Right kidney (tissue), 9 donors: ENCODE measurements at places on chromosomes 11 and 22.

DNA sequence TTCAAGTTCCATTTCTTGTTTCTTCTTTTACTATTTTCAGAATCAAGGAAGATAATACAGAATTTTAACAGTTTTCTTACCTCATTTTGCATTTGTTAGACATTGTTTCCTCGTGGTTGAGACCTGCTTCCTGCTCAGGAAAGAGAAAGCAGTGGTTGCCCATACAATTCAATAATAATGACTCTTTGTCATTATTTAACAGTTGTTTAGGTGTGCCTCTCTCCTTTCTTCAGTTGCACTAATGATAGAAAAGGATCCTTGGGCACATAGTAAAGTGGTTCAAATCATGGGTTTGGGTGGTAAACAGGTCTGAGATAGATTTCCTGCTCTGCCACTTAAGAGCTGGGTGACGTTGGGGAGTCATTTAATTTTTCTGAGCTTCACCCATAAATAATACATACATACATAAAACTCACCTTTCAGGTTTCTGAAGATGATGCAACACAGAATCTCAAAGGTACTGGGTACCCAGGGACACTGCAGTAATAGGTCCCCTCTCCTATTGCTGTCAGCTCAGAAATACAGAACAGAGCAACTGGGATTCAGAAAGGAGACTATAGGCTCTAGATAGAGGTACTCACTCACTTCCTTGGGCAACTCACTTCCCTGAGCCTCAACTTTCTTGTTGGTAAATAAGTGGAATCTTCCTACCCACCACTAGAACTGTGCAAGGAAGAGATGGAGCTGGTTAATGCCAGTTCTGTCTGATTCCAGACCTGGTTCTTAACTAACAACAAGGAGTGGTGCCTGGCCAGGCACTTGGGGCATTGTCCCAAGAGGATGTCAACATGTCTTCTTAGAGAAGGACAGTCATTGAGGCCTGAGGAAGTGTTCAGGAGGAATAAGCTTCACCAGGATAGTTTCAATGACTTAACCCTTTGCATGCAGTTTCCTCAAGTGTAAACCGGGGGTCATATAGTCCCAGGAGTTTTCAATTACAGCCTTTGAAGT is 34.9 kb downstream of the CD44 start:
- DNase-seq: no peak

- DNase-seq: no peak
Observed at GRCh38 chr11:43447151-43447550, 88.4 kb downstream of the TTC17 start.

DNA sequence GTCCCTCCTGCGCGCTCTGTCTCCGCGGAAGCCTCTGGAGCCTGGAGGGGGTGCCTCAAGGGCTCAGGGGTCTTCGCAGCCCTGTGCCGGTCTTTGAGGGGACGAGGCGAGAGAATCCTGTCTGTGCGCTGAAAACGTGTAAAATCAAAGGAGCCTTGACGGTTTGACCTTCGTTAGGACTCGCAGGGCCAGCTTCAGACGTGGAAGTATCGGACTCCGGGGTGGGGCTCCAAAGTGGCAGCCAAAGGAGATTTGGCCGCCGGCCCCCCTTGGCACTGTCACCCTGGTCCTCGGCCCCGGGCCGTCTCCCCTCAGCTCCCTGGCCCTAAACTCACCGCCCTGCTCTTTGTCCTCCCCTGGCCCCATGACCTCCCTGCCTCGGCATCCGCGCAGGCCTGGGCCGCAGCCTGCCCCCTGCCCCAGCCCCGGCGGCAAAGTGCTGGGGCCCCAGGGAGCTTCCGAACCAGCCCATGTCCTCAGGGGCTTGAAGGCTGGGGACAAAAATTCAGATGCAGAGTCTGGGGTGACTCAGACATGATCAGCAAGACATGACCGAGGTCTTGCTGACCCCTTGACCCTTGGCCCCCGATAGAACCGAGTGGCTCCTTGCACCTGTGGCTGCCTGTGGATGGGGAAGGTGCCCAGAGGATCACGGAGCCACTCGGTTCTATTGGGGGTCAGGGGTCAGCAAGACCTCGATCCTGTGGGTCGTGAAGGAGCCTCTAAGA is 6.9 kb upstream of the PHRF1 start:
- peak; percentile 62 for DNase-seq

DNA sequence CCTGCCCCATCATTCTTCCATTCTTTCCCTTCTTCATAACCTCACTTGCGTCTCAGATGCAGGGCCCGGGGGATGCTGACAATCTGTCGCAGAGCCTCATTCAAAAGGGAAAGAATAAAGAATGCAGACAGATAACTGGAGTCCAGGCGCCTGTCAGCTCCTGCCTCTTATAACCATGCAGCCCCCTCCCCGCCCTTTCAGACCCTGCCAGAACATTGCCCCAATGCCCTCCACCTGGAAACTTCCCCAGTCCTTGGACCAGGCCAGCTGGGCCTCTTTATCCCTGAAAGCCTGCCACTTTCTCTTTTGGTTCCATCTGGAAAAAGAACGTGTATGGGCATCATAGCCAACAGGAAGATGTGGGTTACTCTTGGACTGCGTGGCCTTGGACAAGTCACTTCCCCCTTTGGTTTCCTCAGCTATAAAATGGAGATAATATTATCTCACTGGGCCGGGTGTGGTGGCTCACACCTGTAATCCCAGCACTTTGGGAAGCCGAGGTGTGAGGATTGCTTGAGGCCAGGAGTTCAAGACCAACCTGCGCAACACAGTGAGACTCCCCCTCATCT is 2.1 kb upstream of the TCF20 start:
- DNase-seq: no peak

GRCh38 chr11:61955422-61956135 is 5.4 kb downstream of the BEST1 start:
- peak; percentile 55 for DNase-seq

DNA sequence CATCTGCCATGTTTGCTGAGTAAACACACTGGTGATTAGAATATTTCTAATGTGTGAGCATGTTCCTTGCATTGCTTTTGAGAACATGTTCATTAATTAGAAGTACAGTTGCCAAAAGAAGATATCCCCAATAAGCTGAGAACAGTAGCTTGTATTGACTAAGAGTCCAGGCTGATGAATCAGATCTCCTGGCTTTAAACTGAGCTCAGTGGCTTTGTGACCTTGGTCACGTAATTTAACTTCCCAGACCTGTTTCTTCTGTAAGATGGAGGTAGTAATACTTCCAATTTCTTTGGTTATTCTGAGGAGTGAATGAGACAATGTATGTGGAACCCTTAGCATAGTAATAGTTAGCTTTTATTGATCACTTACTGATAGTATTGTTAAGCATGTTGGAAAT is 61.9 kb downstream of the CYB5R2 start:
- DNase-seq: no peak

- no peak for DNase-seq
Observed at GRCh38 chr11:113553235-113553634, 78.0 kb upstream of the DRD2 start.

GRCh38 chr11:64675450-64676260 is 47.3 kb downstream of the NRXN2 start:
- no peak for DNase-seq

GRCh38 chr22:35539487-35539886 is 1.1 kb upstream of the RASD2 start:
- no peak for DNase-seq

DNA sequence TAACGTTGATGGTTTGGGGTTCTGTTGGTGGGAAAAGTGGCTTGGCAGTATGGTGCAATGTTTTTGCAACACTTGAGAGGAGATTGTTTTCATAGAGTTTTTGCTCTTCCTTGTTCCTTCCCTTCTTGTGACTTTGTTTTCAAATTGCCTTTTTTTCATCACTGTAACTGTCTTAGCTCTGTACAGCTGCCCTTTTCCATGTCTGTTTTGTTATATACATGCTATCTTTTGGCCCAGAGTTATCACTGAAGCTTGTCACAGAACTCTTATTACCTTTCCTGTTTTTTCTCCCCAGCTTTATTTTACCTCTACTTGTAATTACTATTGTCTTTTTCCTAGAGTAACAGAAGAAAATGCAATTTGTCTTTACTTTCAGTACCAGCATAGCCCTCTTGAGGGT is 154.1 kb downstream of the DDX10 start:
- DNase-seq: no peak

DNA sequence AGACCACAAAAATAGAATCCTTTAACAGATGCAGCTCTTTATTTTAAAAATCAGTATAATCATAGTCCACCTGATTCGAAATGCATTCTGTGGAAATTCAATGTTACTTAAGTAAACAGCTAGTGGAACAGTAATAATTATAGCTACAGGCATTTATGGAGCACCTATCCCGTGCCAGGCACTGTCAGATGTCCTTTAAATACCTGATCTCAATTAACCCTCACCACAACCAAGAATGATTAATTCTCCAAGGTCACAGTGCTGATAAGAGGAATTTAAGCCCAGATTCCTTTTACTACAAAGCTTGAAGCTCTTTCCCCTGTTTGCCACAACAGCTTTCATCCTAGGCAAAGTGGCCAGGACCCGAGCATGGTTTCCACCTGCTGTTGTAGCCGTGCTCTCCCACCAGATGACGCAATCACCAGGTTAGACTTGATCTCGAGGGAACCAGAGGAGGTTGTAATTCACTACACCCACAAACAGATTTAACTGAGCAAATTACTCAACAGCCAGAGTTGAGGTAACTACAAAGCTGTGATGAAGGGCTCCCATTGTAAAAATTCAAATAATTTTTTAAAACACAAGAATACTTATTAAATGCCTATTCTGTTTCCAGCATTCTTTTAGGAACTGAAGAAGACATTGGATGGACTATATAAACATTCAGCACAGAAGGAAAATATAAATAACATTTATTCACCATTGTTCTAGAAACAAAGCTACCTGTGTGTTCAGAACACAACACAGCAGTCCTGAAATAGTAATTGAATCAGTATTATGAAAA is 10.3 kb downstream of the PRDM10 start:
- no peak for DNase-seq

- DNase-seq: no peak
Observed at GRCh38 chr11:68843052-68843561, 1.4 kb upstream of the CPT1A start.

- no peak for DNase-seq
Observed at GRCh38 chr11:126468102-126468521, 112.6 kb downstream of the ST3GAL4 start.

DNA sequence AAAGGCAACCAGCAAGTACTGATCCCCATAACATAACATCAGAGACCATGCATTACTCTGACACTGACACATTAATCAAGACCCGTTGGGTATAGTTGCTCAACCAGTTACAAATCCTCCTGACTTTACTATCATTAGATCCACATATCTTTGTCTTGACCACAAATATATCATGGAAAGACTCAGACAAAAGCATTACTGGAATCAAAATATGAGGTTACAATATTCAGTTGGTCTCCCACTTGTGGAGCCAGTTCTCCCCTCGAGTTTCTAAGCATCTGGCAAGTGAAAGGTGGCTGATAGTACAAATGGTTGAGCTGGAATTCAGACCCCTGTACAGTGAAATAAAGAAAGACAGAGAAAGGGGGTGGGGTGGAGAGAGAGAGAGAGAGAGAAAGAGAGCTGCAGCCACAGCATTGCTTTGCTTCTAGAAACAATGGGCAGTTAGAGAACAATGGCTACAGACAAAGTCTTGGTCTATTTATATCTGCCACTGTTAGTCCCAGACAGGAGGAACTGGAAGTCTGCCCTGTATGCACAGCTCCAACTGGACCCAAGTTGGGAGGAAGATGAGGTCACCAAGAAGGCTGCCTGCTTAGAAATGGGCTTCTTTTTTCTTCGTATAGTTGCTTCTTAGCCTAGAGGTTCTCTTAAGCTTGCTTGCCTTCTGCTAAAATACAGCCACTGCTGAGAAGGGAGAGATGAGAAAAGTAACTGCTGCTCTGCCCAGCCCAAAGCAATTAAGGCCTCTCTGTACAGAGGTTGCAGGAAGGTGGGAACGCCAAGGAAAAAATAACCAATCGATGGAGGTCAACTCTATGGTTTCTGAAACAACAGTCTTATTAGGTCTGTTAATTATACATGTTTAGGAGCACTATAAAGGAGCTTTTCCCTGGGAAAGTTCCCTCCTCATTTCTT is 85.5 kb downstream of the ETS1 start:
- no peak for DNase-seq

DNA sequence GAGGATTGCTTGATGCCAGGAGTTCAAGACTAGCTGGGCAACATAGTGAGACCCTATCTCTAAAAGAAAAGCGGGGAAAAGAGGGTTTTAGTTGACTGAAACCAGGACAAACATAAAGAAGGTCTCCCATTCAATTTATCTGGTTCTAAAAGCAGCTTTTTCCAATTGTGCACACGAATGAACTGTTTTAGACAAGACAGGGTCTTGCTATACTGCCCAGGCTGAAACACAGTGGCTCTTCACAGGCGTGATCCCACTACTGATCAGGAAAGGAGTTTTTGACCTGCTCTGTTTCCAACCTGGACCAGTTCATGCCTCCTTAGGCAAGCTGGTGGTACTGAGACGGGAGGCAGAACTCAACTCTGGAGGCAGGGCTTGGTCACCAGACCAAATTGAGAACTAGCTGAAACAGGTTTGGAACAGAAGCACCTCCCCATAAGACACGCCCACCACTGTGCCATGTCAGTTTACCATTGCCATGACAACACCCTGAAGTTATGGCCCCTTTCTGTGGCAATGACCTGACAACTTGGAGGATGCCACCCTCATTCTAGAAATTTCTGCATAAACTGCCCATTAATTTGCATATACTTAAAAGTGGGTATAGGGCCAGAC is 2.8 kb upstream of the NUCB2 start:
- no peak for DNase-seq

DNA sequence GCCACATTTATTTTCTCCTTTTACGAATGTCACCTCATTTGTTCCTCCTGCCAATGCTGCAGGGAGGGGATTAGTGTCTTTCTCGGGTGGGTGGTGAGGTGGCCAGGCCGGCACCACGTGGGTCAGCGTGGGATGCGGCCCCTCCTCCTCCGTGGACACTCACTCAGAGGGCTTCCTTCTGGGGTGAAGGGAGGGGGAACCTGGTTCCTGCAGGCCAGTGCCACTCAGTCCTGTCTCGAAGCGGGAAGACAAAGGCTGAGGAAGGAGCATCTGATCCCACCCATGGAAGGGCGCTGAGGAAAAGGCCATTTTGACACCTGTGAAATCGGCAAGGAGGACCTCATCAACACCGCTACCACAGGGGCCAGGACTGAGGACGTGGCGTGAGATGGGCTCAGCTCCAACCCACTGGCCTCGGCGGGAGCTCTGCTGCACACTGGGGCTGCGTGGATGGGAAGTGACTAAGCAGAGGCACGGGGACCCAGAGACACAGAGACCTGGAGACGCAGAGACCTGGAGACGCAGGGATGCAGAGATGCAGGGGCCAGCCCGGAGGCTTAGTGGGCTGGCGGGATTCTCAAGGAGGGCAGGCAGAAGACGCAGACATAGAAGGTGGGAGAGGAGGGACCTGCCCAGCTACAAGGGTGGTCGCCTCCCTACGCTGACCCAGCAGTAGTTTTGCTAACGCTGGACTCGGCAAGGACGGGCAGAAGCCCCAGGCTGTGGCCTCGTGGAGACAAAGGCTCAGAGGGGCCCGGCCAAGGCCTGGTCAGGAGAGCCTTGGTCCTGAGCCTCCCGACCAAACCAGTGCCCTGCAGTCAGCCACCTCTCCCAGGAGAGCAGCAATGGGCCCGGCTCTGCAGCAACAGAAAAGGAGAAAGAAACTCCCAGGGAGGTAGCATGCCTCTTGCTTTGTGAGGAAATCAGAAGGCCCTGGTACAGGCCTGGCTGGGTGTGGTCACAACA is 1071.2 kb downstream of the BRD1 start:
- no peak for DNase-seq

- DNase-seq: no peak
Observed at GRCh38 chr22:36455571-36456463, 25.6 kb downstream of the TXN2 start.
